ENCODE measurements at places on chromosomes 7 and 10. TPM values are rescaled to one million over a fixed set of nuclear protein-coding genes. Genes with fewer than 3 reads are reported as not detected.

The ASIC3 gene
- total RNA-seq: not detected

The TMEM270 gene
- not detected for total RNA-seq

The FOXP2 gene
- 11.4 TPM for total RNA-seq

The GPR37 gene
- total RNA-seq: 0.14 TPM

The FKBP6 gene
- not detected for total RNA-seq

The ABCB4 gene
- total RNA-seq: 0.14 TPM

The AGBL3 gene
- 1.7 TPM for total RNA-seq

The FAM180A gene
- total RNA-seq: not detected

The PPP1R17 gene
- total RNA-seq: not detected

The SH2D4B gene
- total RNA-seq: 0.34 TPM

The LIPJ gene
- not detected for total RNA-seq

The ITIH5 gene
- total RNA-seq: 0.51 TPM

The TUBGCP2 gene
- 33.5 TPM for total RNA-seq

The DNAJC30 gene
- 0.85 TPM for total RNA-seq

The GATAD1 gene
- 17.1 TPM for total RNA-seq

The ZCWPW1 gene
- total RNA-seq: 0.98 TPM

The FRMD4A gene
- 51.8 TPM for total RNA-seq

The HOXA13 gene
- total RNA-seq: under 0.01 TPM

The ATOH7 gene
- total RNA-seq: not detected

All from dermis blood vessel endothelial cell (primary cell).